Spleen (tissue), 13 donors: ENCODE measurements at places on chromosomes 1 and 21. TPM values are rescaled to one million over a fixed set of nuclear protein-coding genes. Genes with fewer than 3 reads are reported as not detected.

GRCh38 chr1:192904438-192904895, 95.6 kb downstream of the RGS2 start:
- no peaks in the 10 kb centered on the region for H3K36me3 ChIP-seq
- no peak for DNase-seq
- H3K27me3 ChIP-seq, result no peaks in the 10 kb centered on the region

DNA sequence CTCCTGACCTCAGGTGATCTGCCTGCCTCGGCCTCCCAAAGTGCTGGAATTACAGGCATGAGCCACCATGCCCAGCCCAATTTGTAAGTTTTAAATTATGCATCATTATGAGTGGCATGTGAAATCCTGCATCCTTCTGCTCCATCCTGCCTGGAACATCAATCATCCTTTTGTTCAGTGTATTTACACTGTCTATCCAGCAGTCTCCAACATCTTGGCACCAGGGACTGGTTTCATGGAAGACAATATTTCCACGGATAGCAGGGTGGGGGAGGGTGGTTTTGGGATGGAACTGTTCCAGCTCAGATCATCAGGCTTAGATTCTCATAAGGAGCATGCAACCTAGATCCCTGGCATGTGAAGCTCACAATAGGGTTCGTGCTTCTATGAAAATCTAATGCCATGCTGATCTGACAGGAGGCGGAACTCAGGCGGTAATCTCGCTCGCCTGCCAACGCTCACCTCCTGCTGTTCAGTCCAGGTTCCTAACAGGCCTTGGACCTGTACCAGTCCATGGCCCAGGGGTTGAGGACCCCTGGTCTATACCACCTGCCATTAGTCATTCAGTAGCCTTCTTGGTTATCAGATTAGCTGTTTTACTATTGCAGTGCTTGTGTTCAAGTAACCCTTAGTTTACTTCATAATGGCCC, 22.2 kb upstream of the TCEA3 start:
- no peaks in the 10 kb centered on the region for H3K36me3 ChIP-seq
- no peak overlapping the region for H3K4me3 ChIP-seq
- H3K27me3 ChIP-seq, result no peaks in the 10 kb centered on the region
- no peaks in the 10 kb centered on the region for H3K4me1 ChIP-seq

- H3K27ac ChIP-seq, result no peak overlapping the region
- DNase-seq, result no peak
- H3K4me3 ChIP-seq, result no peak overlapping the region
- no peaks in the 10 kb centered on the region for H3K36me3 ChIP-seq
Measured at GRCh38 chr1:22500058-22500457, 48.4 kb downstream of the ZBTB40 start.

DNA sequence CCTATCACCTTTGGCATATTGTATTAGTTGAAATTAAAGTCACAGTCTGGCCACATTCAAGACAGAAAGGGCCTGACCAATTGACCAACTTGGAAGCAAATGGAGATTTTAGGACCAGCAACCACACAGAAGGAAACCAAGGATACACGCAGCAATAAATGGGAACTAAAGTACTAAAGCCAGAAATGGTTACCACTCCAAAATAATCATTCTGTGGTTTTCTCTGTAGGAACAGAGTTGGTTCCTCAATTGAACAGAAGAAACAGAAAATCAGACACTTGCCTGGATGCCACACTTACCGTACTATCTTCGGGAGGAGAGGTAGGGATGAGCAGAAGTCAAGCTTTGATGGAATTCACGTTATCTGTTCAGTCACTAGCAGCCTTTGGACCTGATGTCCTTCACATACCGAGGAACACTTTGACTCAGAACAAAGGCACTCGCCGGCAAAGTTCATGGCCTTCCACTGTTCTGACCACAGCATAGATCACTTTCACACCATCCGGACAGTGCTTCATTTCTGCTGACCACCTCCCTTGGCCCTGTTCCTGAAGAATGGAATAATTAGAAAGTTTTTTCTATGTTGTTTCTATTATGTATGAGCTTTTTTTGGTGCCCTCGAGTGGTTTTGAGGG, 96.9 kb downstream of the LPAR3 start:
- no peak overlapping the region for H3K4me3 ChIP-seq
- H3K4me1 ChIP-seq, result no peaks in the 10 kb centered on the region
- no peak overlapping the region for H3K27ac ChIP-seq
- no peaks in the 10 kb centered on the region for H3K36me3 ChIP-seq
- DNase-seq, result no peak

DNA sequence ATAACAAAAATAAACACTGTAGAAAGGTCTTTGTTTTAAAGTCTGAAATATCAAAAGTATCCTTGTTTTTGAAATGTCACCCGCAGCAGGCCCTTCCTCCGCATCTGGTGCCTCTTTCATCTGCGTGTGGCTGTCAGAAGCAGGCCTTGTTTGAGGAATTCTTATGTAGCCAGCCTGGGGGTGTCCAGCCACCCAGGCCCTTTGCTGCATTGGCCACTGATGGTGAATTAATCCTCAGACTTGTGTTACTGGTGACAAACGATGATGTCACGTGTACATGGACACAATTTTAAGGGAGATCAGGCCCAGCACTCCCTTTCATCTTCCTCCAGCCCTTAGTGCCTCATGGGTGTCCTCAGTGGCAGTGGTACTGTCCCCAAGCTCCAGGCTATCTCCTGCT, 208.0 kb upstream of the GALNT2 start:
- H3K4me3 ChIP-seq, result no peak overlapping the region
- H3K27me3 ChIP-seq, result no peaks in the 10 kb centered on the region
- no peak for DNase-seq
- H3K4me1 ChIP-seq, result no peaks in the 10 kb centered on the region
- no peak overlapping the region for H3K27ac ChIP-seq

DNA sequence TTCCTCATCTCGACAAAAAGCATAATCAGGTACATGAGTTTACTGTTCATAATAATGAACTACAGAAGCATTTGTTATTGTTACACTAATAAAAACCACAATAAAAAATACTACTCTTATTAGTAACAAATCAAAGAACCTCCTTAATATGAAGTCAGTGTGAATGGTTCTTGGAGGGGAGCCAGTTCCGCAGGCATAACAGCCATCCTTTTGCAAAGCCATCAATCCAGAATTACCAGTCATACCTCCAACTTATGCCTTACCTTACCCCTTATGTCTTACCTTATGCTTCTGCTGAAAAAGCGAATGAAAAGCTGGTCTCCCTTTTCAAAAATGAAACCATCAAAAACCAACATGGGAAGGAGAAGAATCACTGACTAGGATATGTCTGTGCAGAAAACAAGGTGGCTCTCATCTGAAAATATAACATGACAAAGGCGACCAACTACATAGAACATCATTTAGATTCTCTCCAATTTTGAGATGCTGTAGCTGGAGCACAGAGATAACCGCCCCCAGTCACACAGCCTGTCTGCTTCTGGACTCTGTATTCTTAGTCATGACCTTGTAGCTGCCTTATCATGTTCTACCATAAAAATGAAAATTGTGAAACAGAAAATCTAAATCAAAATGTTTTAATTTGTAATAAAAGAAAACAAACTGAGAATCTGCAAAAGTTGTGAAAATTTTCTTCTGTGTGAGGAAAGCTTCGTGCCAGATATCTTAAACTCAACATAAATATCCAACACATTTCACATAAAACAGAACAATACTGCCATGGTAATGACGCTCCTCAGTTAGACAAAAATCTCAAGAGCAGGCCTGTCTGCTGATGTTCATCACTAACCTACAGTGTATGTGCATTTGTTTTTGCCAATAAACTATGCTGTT, 438.2 kb downstream of the SMYD3 start:
- H3K4me3 ChIP-seq, result no peak overlapping the region
- H3K27ac ChIP-seq, result no peak overlapping the region

- H3K27me3 ChIP-seq, result no peaks in the 10 kb centered on the region
- H3K27ac ChIP-seq, result peak overlapping the region; percentile 83
- DNase-seq, result peak; percentile 92
- H3K36me3 ChIP-seq, result no peaks in the 10 kb centered on the region
Measured at GRCh38 chr1:2290595-2291510, 62.7 kb downstream of the SKI start.

- H3K27me3 ChIP-seq, result no peaks in the 10 kb centered on the region
- H3K4me1 ChIP-seq, result no peaks in the 10 kb centered on the region
- no peaks in the 10 kb centered on the region for H3K36me3 ChIP-seq
- no peak for DNase-seq
Measured at GRCh38 chr1:80639777-80640533, 1160.8 kb upstream of the ADGRL2 start.

DNA sequence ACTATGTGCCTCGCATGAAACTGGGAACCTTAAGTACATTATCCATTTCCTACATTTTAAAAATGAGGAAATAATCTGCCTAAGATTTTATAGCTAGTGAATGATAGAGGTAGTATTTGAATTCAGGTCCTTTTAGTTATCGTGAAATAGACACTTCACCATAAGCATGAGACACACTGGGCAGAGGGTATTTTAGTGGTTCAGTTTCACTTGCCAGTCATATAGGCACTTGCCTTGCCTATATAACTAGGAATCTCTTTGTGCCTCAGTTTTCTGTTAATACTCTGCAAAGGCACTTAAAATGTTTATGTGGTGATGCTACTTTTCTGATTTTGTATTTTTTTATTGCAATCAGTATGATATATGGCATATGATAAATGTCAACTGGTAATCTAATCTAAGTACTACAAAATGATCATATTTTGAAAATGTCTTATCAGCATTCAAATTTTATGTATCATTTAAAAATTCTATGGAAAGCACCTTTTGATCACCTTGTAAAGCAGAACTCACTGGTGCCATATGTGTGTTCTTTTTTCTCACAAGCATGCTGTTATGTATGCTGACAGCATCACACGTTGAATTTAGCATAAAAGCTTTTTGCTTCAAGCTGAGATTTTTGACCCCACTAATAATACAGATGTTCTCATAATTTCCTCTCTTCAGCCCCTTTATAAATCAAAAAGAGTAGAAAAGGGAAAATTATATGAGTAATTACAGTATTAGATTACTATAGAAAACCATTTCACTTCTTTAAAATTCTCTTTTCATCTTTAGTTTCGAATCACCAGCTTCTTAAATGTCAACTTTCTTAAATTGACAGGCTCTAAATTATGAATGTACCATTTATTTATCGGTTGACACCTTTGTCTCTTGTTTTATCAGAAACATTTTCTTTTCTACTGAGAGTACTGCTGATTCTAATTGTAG, 52.6 kb downstream of the RPS6KC1 start:
- no peaks in the 10 kb centered on the region for H3K27me3 ChIP-seq
- H3K27ac ChIP-seq, result no peak overlapping the region
- H3K4me1 ChIP-seq, result no peaks in the 10 kb centered on the region
- no peak for DNase-seq

DNA sequence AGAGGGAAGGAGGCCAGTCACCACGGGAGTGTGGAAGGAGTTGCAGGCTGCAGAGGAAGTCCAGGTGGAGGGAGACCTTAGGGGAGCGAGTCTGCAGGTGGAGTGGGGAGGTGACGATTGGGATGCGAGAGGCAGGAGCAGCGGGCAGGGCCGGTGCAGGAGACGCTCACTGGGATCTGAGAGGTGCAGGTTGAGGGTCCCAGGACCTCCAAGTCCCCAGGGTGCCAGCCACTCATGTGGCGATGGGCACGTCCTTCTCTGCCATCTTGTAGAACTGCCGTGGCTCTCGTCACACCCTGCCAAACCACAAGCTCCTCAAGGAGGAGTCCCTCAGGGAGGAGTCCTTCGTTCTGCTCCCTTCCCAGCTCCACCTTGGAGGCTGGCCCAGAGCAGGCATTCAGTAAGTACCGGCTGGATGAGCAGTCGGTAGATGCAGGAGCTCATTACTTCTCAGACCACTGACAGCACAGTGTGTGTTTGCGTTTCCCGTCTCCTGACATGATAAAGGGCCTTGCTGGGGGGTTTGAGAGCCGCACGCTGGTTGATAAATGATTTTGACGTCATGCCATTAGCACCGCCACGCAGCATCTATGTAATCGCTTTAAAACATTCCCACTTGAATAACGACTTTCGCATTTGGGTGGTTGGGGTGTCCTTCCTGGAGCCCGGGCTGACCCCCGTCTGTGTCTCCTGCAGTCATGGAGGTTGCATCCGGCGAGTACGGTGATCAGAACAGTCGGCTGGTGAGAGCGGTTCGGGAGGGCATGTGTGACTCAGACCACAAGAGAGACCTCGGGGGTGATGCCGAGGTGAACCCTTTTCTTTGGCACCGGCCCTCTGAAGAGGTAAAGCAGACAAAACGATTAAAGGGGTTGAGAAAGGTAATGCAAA, 27.8 kb downstream of the TFF3 start:
- no peak for DNase-seq
- no peak overlapping the region for H3K27ac ChIP-seq
- no peaks in the 10 kb centered on the region for H3K4me1 ChIP-seq
- peaks cover 54% of the 10 kb centered on the region for H3K36me3 ChIP-seq
- no peak overlapping the region for H3K4me3 ChIP-seq

GRCh38 chr21:36126208-36126565, 8.7 kb upstream of the CBR3 start:
- no peaks in the 10 kb centered on the region for H3K27me3 ChIP-seq
- no peak overlapping the region for H3K4me3 ChIP-seq
- H3K36me3 ChIP-seq, result no peaks in the 10 kb centered on the region
- no peak overlapping the region for H3K27ac ChIP-seq

GRCh38 chr21:45388011-45388521, 16.9 kb upstream of the COL18A1 start:
- no peaks in the 10 kb centered on the region for H3K27me3 ChIP-seq
- peaks cover 11% of the 10 kb centered on the region for H3K4me1 ChIP-seq
- H3K4me3 ChIP-seq, result no peak overlapping the region
- H3K36me3 ChIP-seq, result no peaks in the 10 kb centered on the region
- H3K27ac ChIP-seq, result peak overlapping the region; percentile 43
- peak; percentile 55 for DNase-seq

GRCh38 chr1:101128211-101128727, 102.7 kb upstream of the DPH5 start:
- H3K4me1 ChIP-seq, result peaks cover 9% of the 10 kb centered on the region
- no peak overlapping the region for H3K4me3 ChIP-seq
- no peaks in the 10 kb centered on the region for H3K36me3 ChIP-seq
- H3K27me3 ChIP-seq, result no peaks in the 10 kb centered on the region
- no peak for DNase-seq

DNA sequence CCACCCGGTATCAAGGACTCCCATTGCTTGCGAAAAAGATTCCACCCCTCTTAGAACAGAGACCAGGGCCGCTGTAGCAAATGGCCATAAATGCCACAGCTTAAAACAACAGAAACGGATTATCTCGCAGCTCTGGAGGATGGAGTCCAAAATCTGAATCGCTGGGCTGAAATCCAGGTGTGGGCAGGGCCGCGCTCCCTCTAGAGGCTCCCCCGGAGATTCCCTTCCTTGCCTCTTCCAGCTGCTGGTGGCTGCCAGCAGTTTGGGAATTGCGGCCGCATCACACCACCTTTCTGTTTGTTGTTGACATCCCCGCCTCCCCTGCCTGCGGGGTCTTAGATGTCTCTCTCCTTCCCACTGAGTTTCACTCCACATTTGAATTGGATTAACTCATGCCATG, 15.6 kb downstream of the PDE9A start:
- H3K27me3 ChIP-seq, result no peaks in the 10 kb centered on the region
- no peaks in the 10 kb centered on the region for H3K36me3 ChIP-seq
- no peak overlapping the region for H3K4me3 ChIP-seq
- H3K27ac ChIP-seq, result no peak overlapping the region

- no peak for DNase-seq
- H3K27me3 ChIP-seq, result no peaks in the 10 kb centered on the region
- no peak overlapping the region for H3K27ac ChIP-seq
- H3K4me3 ChIP-seq, result no peak overlapping the region
Measured at GRCh38 chr1:43731867-43732531, 24.7 kb downstream of the ST3GAL3 start.

ALPL gene
- 85.0 TPM for total RNA-seq

CCDC17 gene
- 7.6 TPM for total RNA-seq

CYB5RL gene
- 6.6 TPM for total RNA-seq

C1QTNF12 gene
- 1.4 TPM for total RNA-seq

OR6N1 gene
- not detected for total RNA-seq

LMNA gene
- total RNA-seq, result 124 TPM

KCNJ10 gene
- 6.5 TPM for total RNA-seq

SLAMF1 gene
- 15.5 TPM for total RNA-seq

APOBEC4 gene
- not detected for total RNA-seq

RXFP4 gene
- not detected for total RNA-seq

CD247 gene
- 52.6 TPM for total RNA-seq

OPRD1 gene
- total RNA-seq, result not detected

FABP3 gene
- total RNA-seq, result 19.4 TPM
